ENCODE measurements at places on chromosomes 5 and 9. TPM values are rescaled to one million over a fixed set of nuclear protein-coding genes. Genes with fewer than 3 reads are reported as not detected.

- H3K4me1 ChIP-seq = no peaks in the 10 kb centered on the region
- peak; percentile 87 for DNase-seq
- H3K27ac ChIP-seq = no peak overlapping the region
- no peaks in the 10 kb centered on the region for H3K36me3 ChIP-seq
- H3K4me3 ChIP-seq = peak overlapping the region; percentile 41
- H3K27me3 ChIP-seq = no peaks in the 10 kb centered on the region
These were observed 107.0 kb downstream of the ZNF354C start for GRCh38 chr5:179166886-179167841.

The PCDHB6 gene
- total RNA-seq = not detected

DNA sequence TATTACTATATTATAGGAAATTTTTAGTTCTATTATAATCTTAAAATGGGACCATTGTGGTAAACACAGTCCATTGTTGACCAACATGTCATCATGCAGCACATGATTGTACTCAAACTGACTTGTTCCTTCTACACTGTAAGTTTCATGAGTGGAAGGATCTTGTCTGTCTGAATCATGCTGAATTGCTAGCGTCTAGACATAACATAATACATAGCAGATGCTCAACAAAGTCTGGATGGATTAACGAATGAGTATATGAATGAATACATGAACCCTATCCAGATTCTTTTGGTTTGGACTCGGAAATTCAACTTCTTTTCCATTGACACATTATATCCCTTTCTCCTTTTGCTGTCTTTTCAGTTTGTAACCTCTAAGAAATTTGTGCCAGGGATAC is 429.2 kb upstream of the SGCD start:
- H3K36me3 ChIP-seq = no peaks in the 10 kb centered on the region
- no peaks in the 10 kb centered on the region for H3K4me1 ChIP-seq
- no peak overlapping the region for H3K4me3 ChIP-seq
- no peaks in the 10 kb centered on the region for H3K27me3 ChIP-seq
- DNase-seq = no peak

GRCh38 chr9:125484350-125485282 is 222.4 kb downstream of the MAPKAP1 start:
- H3K36me3 ChIP-seq = peaks cover 10% of the 10 kb centered on the region
- no peak for DNase-seq
- H3K4me3 ChIP-seq = no peak overlapping the region
- no peak overlapping the region for H3K27ac ChIP-seq
- H3K27me3 ChIP-seq = no peaks in the 10 kb centered on the region
- H3K4me1 ChIP-seq = no peaks in the 10 kb centered on the region

The DYNC2I2 gene
- 47.7 TPM for total RNA-seq

GRCh38 chr9:14080959-14081542 is 232.9 kb downstream of the NFIB start:
- no peak for DNase-seq
- H3K27me3 ChIP-seq = no peaks in the 10 kb centered on the region
- H3K4me3 ChIP-seq = no peak overlapping the region
- H3K4me1 ChIP-seq = no peaks in the 10 kb centered on the region
- H3K36me3 ChIP-seq = no peaks in the 10 kb centered on the region

DNA sequence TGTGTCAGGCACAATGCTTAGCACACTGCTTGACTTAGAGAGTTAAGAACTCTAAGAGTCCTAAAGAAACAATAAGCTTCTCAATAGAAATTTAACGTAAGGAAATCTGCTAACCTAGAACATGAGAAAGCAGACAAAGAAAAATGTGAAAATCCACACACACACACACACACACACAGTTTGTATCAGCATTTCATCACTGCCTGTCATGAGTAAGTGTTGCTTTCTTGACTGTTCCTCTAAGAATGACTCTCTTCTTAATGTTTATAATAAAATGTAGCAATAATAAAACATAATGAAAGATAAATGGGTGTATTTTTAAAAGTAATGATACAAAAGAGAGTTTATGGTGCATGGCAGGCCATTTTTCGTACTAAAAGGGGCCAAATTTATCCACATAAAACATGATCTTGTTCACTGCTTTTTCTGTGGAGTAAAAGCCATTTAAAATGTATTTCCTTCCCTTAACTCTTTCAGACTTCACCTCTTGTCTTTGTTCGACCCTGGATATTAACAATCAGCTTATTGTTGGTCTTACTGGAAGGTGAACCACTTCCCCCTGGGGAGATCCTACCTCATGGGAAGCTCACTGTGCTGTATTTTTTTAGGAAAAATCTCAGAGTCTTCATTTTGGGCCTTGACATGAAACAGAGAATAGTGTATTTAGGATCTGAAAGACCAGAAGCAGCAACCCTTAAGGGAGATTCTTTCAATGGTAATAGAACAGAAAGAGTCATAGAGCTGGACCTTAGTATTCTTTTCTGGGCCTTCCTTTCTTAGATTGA is 107.3 kb upstream of the ANKRD55 start:
- H3K4me3 ChIP-seq = no peak overlapping the region
- no peaks in the 10 kb centered on the region for H3K27me3 ChIP-seq
- peaks cover 13% of the 10 kb centered on the region for H3K36me3 ChIP-seq
- no peak for DNase-seq
- no peak overlapping the region for H3K27ac ChIP-seq
